ENCODE measurements at places on chromosomes 1 and 21. TPM values are rescaled to one million over a fixed set of nuclear protein-coding genes. Genes with fewer than 3 reads are reported as not detected.

- H3K4me1 ChIP-seq = no peaks in the 10 kb centered on the region
- DNase-seq = no peak
- peaks cover 6% of the 10 kb centered on the region for H3K27me3 ChIP-seq
- no peak overlapping the region for H3K27ac ChIP-seq
- H3K4me3 ChIP-seq = no peak overlapping the region
Measured at GRCh38 chr1:77355010-77355409, 73.2 kb downstream of the AK5 start.

DNA sequence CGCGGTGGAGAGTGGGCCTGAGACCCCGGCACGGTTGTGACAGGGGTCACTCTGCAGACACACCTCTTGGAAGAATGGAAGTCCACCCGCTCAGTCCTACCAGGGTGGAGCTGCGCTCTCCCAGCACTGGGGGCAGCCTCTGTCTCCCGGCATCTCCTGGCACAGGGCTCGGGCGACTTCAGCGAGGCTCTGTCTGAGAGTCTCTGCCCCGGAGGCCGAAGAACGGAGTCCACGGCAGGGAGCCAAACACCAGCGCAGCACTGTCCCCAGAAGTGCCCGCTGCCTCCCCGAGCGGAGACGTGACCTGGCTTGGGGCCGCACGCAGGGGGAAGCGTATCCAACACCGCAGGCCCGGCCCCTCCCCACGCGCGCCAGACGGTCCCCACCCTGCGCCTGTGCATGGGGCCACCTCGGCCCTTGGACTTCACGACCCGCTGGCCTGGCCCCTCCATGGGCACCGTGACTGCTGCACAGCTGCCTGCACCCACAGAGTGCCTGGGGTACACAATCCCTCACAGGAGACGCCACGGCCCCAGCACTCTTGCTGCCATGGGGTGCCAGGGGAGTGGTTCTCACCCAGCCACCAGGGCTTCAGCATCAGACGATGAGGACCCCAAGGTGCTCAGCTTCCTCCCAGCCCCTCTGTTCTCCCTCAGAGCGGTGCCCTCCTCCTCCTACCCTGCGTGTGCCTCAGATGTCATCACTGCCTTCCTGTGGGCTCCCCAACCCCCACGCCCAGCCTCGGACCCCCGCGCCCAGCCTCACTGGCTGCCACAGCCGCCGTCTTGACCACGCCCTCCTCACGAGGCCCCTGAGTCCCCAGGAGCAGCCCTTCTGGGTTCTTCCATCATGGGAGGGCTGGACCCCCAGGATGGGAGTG lies 14.9 kb upstream of the RNF223 start:
- peaks cover 12% of the 10 kb centered on the region for H3K36me3 ChIP-seq
- H3K27me3 ChIP-seq = no peaks in the 10 kb centered on the region
- H3K4me1 ChIP-seq = no peaks in the 10 kb centered on the region
- no peak overlapping the region for H3K4me3 ChIP-seq

DNA sequence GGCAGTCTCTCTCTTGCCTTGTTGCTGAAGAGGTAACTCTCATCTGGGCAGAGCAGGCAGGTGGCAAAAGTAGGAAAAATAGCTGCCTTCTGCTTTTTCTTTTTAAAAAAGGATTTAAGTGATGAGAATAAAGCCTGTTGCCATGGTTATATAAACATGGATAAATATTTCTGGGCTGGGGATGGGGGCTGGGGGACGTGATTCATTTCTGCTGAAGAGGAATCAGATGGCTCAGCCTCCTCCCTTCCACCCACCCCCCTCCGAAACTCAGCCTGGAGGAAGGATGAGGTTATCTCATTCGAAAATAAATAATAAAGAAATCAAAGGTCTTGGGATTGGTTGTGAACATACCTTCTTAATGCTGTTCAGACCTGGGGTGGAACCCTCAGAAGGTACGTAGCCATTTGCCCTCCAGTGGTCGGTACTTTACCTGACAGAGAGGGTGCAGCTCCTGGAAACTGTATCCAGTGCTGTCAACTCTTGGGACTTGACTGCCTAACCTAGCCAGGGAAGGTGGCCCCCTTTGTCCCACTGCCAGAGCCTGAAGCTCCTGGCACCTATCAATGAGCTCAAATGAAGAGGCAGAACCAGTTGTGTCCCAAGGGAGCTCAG lies 3.8 kb upstream of the INKA2 start:
- H3K27me3 ChIP-seq = no peaks in the 10 kb centered on the region
- H3K4me3 ChIP-seq = no peak overlapping the region
- no peak overlapping the region for H3K27ac ChIP-seq
- DNase-seq = no peak
- peaks cover 7% of the 10 kb centered on the region for H3K4me1 ChIP-seq

GRCh38 chr1:85061711-85062424 lies 13.6 kb upstream of the MCOLN3 start:
- peaks cover 17% of the 10 kb centered on the region for H3K4me1 ChIP-seq
- H3K36me3 ChIP-seq = no peaks in the 10 kb centered on the region
- peak overlapping the region; percentile 87 for H3K27ac ChIP-seq
- H3K4me3 ChIP-seq = peak overlapping the region; percentile 74
- DNase-seq = peak; percentile 96
- no peaks in the 10 kb centered on the region for H3K27me3 ChIP-seq

DNA sequence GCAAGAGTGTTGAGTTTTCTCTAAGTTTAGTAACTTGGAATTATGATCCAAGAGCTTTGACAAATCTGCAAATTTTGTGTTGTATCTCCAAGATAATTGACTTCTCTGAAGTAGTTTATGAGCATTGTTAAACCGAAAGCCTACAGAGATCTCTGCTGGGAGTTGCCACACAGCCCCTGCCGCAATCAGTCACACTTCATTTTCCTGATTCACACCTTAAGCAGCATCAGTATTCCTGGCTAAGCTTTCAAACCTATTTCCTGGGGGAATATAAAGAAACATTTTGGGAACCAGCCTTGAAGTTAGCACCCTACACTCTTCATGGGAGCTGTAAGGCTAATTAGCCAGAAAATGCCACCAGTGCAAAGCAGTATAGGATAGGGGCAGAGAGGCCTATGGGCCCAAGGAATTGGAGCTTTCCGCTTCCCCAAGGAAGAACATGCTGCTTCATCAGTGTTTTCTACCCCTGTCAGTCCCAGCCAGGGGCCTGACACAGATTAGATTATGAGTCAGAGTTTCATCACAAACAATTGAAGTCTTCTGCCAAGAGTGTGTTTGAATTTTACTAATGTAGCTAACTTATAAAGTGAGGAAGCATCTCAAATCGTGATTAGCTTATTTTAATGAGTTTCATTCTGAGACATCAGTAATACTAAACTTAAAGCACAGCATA lies 23.2 kb upstream of the CACYBP start:
- DNase-seq = peak; percentile 83
- peaks cover 15% of the 10 kb centered on the region for H3K4me1 ChIP-seq
- no peak overlapping the region for H3K4me3 ChIP-seq
- H3K27ac ChIP-seq = no peak overlapping the region

DNA sequence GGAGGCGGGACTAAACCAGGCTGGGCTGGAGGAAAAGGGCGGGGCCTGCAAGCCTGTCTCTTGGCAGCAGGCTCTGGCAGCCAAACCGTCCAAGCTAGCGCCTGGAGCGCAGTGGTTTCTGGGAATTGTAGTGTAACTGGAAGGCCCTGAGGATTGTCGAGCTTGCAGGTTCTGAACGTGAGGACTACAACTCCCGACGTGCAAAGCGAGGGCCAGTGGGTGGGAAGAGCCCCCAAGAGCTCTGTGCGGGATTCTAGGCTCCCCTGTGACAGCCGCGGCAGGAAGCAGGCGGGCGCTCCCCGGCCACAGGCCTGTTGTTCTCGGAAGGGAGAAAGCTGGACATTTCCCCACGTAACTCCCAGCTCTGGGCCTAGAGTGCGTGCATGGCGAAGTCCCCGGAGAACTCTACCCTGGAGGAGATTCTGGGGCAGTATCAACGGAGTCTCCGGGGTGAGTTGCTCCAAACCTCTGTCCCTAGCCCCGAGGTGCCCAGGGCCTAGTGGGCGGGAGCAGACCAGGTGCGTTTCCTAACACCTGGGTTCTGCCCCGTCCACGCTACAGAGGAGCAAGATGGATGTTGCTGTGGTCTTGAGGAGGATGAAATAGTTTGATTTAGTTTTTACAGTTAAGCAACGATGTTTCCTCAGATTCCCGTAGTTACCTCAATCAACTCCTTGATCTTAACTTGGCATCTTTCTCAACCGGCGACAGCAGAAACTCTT lies at the start of gene SDCCAG8:
TSS of gene SDCCAG8 (plus strand) at position 251 of the 722 bp plus-strand sequence. CDS start at position 384, 133 bp downstream.
- H3K27me3 ChIP-seq = no peaks in the 10 kb centered on the region
- peaks cover 24% of the 10 kb centered on the region for H3K4me1 ChIP-seq
- H3K36me3 ChIP-seq = peaks cover 11% of the 10 kb centered on the region
- DNase-seq = peak; percentile 100
- peak within 1 kb of the TSS; percentile 84 for H3K4me3 ChIP-seq

DNA sequence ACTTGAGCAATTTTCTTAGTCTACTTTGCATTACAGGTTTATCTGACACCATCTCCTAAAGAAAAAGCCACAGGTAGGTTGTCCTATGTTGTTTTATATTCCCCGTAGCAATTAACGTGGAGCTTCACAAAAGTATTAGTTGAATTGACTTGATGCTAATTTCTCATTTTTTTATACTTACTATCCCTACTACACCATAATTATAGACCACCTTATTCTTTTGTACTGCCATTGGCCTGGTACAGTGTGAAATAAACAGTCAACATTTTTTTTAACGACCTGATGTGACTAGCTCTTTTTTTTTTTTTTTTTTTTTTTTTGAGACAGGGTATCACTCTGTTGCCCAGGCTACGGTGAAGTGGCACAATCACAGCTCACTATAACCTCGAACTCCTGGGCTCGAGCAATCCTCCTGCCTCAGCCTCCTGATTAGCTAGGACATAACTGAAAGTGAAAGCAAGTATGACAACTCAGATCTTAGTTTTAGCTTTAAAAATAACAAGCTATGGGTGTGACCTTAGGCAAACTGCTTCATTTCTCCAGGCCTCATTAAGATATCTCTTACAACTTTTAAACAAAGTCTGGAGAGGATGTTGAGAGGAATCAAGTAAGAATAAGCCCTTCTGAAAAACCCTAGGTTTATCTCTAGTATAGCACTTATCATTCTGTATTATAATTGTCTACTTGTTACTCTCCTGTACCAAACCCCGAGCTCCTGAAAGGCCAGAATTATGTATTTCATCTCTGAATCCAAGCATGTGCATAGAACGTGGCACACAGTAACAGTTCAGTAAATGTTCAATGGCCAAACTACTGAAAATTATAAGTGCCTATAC lies 49.5 kb downstream of the LUZP1 start:
- H3K36me3 ChIP-seq = no peaks in the 10 kb centered on the region
- H3K27ac ChIP-seq = peak overlapping the region; percentile 91
- peak overlapping the region; percentile 61 for H3K4me3 ChIP-seq

The CD52 gene
- not detected for total RNA-seq

The ADAM30 gene
- not detected for total RNA-seq
